ENCODE measurements at places on chromosomes 2 and 18.

- no peak for DNase-seq
Observed at GRCh38 chr18:27763341-27763740, 413.6 kb downstream of the CDH2 start.

GRCh38 chr2:66434679-66435548 is at the start of gene MEIS1:
Gene MEIS1, plus strand, starts transcription at chr2:66435125. Its CDS starts 732 bp downstream, at chr2:66435857.
- DNase-seq, result peak; percentile 96

- peak; percentile 78 for DNase-seq
Observed at GRCh38 chr2:134736167-134736880, 17.5 kb upstream of the TMEM163 start.

- DNase-seq, result no peak
Observed at GRCh38 chr2:20670315-20671035, 3.5 kb downstream of the GDF7 start.

DNA sequence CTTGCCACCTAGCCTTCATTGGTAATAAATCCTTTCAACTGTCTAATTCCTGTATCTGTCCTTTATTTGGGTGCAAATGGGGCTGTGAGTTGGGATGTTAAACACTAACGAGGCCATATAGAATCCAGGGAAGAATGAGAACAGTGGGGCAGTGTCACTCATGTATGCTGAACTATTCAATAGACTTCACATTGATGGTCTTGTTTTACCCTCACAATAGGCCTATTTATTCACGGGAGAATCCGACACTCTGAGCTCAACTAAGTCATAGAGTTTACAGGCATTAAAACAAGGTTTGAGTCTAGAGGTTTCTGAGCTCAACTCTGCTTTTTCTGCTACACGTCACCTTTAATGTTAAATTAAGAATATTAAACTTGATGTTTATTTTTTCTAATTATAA is 421.6 kb downstream of the SOX11 start:
- DNase-seq, result no peak

- DNase-seq, result peak; percentile 67
Observed at GRCh38 chr2:241701399-241702154, at the start of gene ING5. Gene ING5, plus strand, starts transcription at chr2:241702039. Its CDS starts 27 bp downstream, at chr2:241702066.

GRCh38 chr2:9462313-9462712 is 12.0 kb upstream of the IAH1 start:
- no peak for DNase-seq

DNA sequence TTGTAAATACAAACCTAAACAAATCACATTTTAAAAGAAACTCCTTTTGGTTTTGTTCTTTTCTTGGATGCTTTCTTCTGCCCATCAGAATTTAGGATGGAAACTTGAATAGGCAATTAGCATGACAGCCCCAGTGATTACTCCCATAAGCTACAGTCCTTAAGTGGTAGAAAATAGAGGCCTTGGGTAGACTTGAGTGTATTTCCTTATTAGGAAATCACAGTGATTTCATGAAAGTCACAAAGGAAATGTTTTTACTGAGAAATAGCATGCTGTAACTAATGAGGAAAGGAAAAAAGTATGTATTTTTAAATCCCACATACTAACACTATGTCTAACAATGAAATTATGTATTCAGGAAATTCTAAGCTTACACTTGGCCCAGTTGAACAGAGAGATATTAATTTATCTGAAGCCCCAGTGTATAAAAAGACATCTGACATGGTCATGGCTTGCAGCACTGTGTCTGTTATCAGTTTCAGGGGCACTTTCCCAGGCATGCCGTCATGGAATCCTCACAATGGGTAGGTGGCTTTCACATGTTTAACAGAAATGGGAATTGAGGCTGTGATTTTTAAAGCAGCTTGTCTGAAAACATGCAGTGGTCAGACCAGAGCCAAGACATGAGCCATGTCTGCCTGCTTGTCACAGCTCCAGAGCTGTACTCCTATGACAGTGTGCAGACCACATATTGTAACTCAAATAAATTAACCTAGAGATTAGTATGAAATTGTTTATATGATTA is 79.7 kb upstream of the TRIB2 start:
- no peak for DNase-seq

All from retinal pigment epithelial cell (primary cell).